ENCODE measurements at places on chromosomes 11 and 22. TPM values are rescaled to one million over a fixed set of nuclear protein-coding genes. Genes with fewer than 3 reads are reported as not detected.
A peak's percentile ranks its signal among the peaks of the same experiment; 100 is the strongest.

The UCP3 gene
- not detected for total RNA-seq

The HEPHL1 gene
- not detected for total RNA-seq

The TH gene
- 2.0 TPM for total RNA-seq

The IFITM10 gene
- total RNA-seq: not detected

The C11orf91 gene
- not detected for total RNA-seq

The CNGA4 gene
- not detected for total RNA-seq

The KRTAP5-1 gene
- total RNA-seq: not detected

The SLC22A6 gene
- total RNA-seq: not detected

The SNX32 gene
- 3.0 TPM for total RNA-seq

The FERMT3 gene
- 0.31 TPM for total RNA-seq

The KLHDC7B gene
- not detected for total RNA-seq

The ALDH3B2 gene
- total RNA-seq: not detected

The JAML gene
- total RNA-seq: 0.09 TPM

- DNase-seq: no peak
- H3K4me1 ChIP-seq: no peaks in the 10 kb centered on the region
- no peaks in the 10 kb centered on the region for H3K36me3 ChIP-seq
- no peak overlapping the region for H3K27ac ChIP-seq
- H3K4me3 ChIP-seq: no peak overlapping the region
Measured at GRCh38 chr11:1194231-1194976, 28.5 kb upstream of the MUC5B start.

DNA sequence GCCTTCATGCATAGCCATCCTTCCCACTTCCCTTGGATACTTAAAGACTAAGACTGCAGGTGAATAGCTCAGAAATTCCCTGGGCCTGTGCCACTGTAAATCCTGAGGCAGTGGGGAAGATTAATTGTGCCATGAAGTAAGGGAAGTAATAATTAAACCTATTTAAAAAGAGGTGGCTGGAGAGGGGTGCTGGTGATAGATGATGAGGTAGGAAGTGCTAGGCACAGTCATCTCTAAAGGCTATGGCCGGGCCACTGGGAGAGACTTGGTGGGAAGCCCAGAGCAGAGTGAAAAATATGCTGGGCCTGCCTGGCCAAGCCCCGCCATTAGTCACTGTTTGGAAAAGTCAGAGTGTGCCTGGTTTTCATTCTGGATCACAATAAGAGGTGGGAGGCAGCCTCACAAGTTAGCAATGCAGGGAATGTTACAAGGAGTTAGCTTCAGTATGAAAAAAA lies 197.2 kb upstream of the PITPNB start:
- H3K4me3 ChIP-seq: no peak overlapping the region
- H3K27ac ChIP-seq: no peak overlapping the region
- no peak for DNase-seq
- no peaks in the 10 kb centered on the region for H3K36me3 ChIP-seq
- peaks cover 29% of the 10 kb centered on the region for H3K4me1 ChIP-seq

DNA sequence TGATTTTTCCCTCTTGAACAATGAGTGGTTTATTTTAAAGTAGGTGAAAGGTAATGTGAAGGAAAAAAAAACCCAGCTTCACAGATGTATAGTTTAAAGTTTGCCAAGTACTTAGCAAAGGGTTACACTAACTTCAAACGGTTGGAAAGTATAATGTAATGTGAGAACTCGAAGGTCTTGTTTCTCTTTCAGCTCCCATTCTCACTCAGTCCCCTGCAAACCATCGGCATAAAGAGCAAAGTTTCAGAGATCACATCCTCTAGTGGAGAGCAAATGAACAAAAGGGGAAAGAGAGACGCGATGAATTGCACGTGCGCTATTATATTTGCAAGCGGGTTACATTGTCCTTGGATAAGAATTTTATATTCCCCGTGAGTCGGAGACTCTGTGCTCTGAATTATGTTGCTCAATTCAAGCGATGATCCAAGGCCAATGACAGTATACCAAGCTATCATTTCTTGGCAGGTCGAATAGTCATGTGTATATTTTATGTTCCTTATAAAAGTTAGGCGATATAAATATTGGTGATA lies 37.6 kb upstream of the BIRC3 start:
- H3K36me3 ChIP-seq: no peaks in the 10 kb centered on the region
- no peak overlapping the region for H3K4me3 ChIP-seq
- no peak for DNase-seq
- H3K4me1 ChIP-seq: peaks cover 19% of the 10 kb centered on the region
- no peak overlapping the region for H3K27ac ChIP-seq

DNA sequence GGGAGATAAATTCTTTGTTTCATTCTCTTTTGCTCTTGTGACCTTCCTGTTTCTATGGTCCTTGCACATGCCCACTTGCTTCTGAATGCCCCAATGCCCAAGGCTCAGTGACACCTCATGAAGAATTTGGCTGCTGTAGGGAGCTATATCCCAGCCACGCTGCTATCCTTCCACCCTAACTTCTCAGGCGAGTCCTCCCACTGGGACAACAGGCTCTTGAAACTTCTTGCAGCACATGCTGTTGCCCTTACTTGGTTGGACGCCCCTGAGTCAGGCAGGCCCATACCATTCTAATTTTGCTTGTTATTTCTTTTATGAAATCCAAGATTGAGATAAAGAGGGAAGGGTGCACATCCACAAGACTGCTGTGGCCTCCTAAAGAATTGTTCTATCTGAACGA lies 57.6 kb upstream of the BLID start:
- H3K27me3 ChIP-seq: no peaks in the 10 kb centered on the region
- H3K27ac ChIP-seq: no peak overlapping the region
- DNase-seq: no peak
- H3K36me3 ChIP-seq: no peaks in the 10 kb centered on the region
- H3K4me3 ChIP-seq: no peak overlapping the region

- H3K27ac ChIP-seq: no peak overlapping the region
- DNase-seq: no peak
- no peaks in the 10 kb centered on the region for H3K4me1 ChIP-seq
Measured at GRCh38 chr11:134583397-134583990, 171.5 kb upstream of the B3GAT1 start.

DNA sequence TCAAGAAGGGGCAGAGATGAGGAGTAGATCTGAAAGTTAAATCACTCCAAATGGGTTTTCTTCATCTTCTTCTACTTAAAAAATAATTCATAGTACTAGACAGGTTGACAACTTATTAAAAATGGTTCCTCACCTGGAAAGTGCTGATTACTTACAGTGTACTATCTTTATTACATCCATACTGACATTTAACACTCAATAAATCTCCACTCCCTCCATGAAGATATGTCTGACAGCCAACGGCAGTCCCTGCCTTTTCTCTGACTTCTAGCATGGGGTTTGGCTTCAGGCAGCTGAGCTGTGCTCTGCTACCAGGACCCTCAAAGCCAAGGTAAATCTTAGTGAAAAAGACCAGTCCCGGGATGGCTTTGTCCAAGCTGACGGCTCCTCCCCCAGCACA lies 133.4 kb upstream of the CSNK2A3 start:
- DNase-seq: no peak
- no peaks in the 10 kb centered on the region for H3K4me1 ChIP-seq
- H3K27ac ChIP-seq: no peak overlapping the region
- H3K4me3 ChIP-seq: no peak overlapping the region
- H3K36me3 ChIP-seq: no peaks in the 10 kb centered on the region
- H3K27me3 ChIP-seq: no peaks in the 10 kb centered on the region

DNA sequence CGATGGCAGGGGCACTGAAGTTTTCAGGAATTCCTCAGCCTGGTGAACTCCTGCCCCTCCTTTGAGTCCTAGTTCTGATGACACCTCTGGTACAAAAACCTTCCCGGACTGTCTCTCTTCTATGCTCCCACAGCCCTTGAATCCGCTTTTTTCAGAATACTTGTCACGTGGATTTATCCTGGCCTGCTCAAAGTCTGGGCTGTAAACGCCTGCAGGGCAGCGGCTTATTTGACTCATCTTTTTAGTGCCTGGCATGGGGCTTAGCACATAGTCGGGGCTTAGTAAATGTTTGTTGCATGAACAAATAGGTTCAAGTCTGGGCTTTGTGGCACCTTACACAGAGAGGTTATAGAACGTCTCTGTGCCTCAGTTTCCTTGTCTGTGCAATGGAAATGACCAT lies 13.4 kb upstream of the KCNJ11 start:
- H3K4me3 ChIP-seq: no peak overlapping the region
- H3K27ac ChIP-seq: no peak overlapping the region
- no peak for DNase-seq
- no peaks in the 10 kb centered on the region for H3K36me3 ChIP-seq
- H3K27me3 ChIP-seq: no peaks in the 10 kb centered on the region

DNA sequence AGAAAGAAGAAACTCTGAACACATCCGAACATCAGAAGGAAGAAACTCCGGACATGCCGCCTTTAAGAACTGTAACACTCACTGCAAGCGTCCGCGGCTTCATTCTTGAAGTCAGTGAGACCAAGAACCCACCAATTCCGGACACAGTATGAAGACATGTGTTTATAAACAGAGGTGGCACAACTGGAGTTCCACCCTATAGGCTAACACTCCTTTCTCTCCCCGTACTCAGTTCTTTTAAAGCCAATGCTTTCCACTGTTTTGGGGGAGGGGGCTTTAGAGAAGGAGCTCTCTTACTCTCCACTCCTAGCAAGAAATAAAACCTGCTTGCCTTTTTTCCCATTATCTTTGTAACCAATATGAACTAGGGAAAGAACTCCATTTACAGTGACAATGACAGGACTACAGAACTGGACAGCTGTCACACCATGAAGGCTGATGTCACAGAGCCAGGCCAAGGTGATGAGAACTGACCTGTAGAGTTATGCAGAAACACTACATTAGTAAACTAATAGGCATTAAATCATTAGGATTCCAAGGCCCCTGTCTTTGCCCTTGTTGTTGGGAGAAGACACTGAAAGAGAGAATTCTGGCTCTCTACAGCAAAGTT lies 733 bp downstream of the TRIM5 start:
- H3K27ac ChIP-seq: peak overlapping the region; percentile 95
- H3K27me3 ChIP-seq: no peaks in the 10 kb centered on the region
- H3K4me1 ChIP-seq: peaks cover 10% of the 10 kb centered on the region
- peak overlapping the region; percentile 44 for H3K4me3 ChIP-seq
- DNase-seq: no peak
- no peaks in the 10 kb centered on the region for H3K36me3 ChIP-seq

DNA sequence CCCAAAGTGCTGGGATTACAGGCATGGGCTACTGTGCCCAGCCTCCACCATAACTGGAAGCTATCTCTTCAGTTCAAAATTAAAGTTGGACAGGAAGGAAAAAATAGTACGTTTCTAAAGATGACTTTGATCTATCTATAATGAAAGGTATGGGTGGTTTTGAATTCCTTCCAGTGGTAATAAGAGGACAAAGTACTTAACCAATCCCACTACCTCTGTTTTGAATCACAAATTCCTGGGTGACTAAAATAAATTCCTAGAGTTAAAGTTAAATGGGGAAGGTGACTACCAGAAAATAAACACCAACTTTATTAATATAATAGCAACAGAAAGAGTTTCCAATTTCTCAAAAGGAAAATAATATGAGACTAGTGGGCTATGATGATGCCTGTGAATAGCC lies 9.1 kb downstream of the PHF5A start:
- peaks cover 9% of the 10 kb centered on the region for H3K36me3 ChIP-seq
- DNase-seq: no peak
- no peaks in the 10 kb centered on the region for H3K27me3 ChIP-seq
- no peak overlapping the region for H3K27ac ChIP-seq
- no peak overlapping the region for H3K4me3 ChIP-seq

DNA sequence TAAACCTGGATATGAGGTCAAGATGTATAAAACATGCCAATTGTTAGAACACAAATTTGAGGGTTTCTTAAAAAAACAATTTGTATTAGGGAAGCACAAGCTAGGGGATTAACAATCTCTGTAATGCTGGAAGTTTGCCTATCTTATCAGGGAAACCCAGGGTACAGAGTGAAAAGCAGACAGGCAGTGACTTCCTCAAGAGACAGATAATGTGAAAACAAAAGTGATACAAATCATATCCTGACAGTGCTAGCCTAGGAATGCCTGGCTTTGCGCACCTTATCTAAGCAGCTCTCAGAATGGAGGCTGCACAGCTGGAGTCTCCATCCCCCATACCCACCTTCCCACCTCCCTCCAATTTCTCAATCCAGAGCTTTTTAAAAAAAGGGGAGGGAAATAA lies 22.5 kb upstream of the RBX1 start:
- no peak for DNase-seq
- H3K4me3 ChIP-seq: no peak overlapping the region
- no peaks in the 10 kb centered on the region for H3K27me3 ChIP-seq
- H3K36me3 ChIP-seq: peaks cover 5% of the 10 kb centered on the region

GRCh38 chr11:117959438-117960149 lies 26.6 kb upstream of the IL10RA start:
- H3K4me3 ChIP-seq: no peak overlapping the region
- H3K27me3 ChIP-seq: no peaks in the 10 kb centered on the region
- no peaks in the 10 kb centered on the region for H3K36me3 ChIP-seq
- no peaks in the 10 kb centered on the region for H3K4me1 ChIP-seq
- no peak overlapping the region for H3K27ac ChIP-seq

- no peak overlapping the region for H3K27ac ChIP-seq
- H3K27me3 ChIP-seq: no peaks in the 10 kb centered on the region
- no peaks in the 10 kb centered on the region for H3K36me3 ChIP-seq
- DNase-seq: no peak
Measured at GRCh38 chr11:60161766-60162165, 21.1 kb downstream of the MS4A6A start.

GRCh38 chr11:10304495-10305261 lies at the start of gene ADM:
Gene ADM (plus strand): TSS chr11:10305073. CDS start chr11:10305701, 628 bp downstream.
- H3K27me3 ChIP-seq: peaks cover 100% of the 10 kb centered on the region
- H3K36me3 ChIP-seq: no peaks in the 10 kb centered on the region
- no peak within 1 kb of the TSS for H3K27ac ChIP-seq
- H3K4me1 ChIP-seq: peaks cover 38% of the 10 kb centered on the region
- H3K4me3 ChIP-seq: peak within 1 kb of the TSS; percentile 52
- peak; percentile 86 for DNase-seq

- H3K27me3 ChIP-seq: peaks cover 5% of the 10 kb centered on the region
- no peak overlapping the region for H3K4me3 ChIP-seq
- no peaks in the 10 kb centered on the region for H3K4me1 ChIP-seq
Measured at GRCh38 chr11:133977067-133977677, 20.4 kb upstream of the IGSF9B start.

- H3K27ac ChIP-seq: no peak overlapping the region
- no peaks in the 10 kb centered on the region for H3K4me1 ChIP-seq
- DNase-seq: no peak
- H3K36me3 ChIP-seq: no peaks in the 10 kb centered on the region
Measured at GRCh38 chr22:50338860-50339462, 4.2 kb upstream of the PPP6R2 start.

GRCh38 chr11:57479911-57480310 lies 19.6 kb downstream of the RTN4RL2 start:
- H3K4me3 ChIP-seq: no peak overlapping the region
- peaks cover 20% of the 10 kb centered on the region for H3K4me1 ChIP-seq
- H3K36me3 ChIP-seq: no peaks in the 10 kb centered on the region

GRCh38 chr11:1942558-1943260 lies 4.4 kb upstream of the MRPL23 start:
- no peak for DNase-seq
- H3K36me3 ChIP-seq: no peaks in the 10 kb centered on the region
- H3K27me3 ChIP-seq: no peaks in the 10 kb centered on the region
- no peaks in the 10 kb centered on the region for H3K4me1 ChIP-seq
- no peak overlapping the region for H3K4me3 ChIP-seq
- H3K27ac ChIP-seq: no peak overlapping the region
